ENCODE measurements at places on chromosomes 3 and 15.

- no peak for DNase-seq
Observed at GRCh38 chr15:33343275-33343674, 32.5 kb downstream of the RYR3 start.

- no peak for DNase-seq
Observed at GRCh38 chr3:46509661-46510187, 11.9 kb downstream of the RTP3 start.

DNA sequence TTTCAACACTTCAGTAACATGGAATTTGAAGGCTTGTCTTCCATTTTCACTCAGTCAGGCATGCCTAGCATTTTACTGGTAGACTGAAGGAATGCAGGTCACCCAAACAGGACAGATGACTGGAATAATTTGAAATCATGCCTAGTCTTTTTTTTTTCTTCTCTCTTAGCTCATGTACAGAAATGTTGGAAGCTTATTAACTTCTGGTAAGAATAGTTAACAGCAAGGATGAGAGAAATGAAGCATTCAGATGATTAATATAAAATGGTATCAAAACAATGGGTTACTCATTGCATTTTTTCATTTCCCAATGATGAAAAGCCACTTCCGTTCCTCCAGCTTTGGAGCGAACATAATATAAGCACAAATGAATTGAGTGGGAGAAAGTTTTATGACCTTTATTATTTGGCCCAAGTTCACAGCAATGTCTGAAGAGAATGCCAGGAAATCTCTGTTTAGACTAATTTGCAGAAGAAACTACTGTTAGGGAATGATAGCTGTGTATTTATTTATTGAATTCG, 431.6 kb upstream of the RASGRP1 start:
- DNase-seq, result no peak

DNA sequence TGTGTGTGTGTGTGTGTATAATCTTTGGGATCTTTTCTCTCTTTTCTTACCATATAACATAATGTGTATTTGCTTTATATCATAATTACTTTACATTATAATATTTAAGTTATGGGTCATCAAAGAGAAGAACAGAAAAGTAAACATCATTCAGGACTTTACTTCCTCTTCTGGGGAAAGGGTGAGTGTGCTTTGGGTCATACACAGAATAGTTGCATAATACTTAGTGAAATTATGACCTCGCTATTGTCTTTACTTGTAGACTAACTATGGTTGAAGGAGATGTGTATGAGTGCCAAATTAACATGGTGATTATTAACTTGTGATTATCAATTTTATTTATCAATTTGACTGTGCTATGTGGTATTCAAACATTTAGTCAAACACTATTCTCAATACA, 1086.9 kb downstream of the DIPK2A start:
- no peak for DNase-seq

DNA sequence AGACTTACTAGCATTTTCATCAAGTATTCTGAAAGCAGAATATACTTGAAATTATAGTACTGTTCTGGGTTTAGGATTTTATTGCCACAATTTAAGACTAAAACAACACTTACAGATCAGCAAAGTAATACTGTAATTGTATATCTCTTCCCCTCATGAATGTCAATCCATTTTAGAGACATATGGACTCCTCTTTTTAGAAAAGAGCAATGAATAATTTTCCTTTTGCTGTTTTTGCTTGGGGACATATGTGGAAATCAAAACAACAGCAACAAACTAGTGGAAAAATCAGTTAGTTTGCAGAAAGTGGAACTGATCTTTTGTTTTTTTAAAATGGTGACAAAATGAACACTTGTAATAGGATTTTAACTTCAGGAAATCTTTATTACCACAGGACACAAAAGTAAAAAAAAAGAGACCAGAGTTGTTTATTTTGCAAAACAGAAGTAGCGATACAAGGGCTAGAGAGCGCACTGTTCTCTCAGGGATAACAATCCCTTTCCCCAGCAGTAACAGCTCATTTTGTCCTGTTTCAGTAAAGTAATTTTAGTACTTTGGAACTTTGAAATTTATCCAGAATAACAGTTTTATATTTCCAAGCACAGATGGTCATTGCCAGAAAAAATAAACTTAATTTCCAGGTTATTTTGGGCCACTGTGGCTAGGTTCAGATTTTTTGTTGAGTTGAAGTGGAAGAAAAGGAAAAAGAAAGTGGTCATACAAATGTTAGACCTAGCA, 17.1 kb downstream of the LEKR1 start:
- no peak for DNase-seq

DNA sequence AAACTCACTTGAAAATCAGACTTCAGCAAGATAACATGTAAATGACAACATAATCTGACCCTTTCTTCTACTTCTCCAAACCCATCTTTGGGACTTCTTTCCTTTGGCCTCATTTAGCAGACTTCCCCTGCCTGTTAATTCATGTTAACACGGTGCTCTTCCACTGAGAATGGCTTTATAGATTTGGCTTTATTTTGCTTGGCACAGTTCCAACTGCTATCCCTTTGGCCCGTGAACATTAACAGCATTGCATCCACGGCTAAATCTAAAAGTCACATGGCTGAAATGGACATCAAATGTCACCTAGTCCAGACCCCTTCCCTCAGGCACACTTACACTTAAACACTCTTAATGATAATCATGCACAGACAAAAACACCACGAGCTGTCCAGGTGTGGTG, 3.8 kb downstream of the ZMAT3 start:
- DNase-seq, result no peak

DNA sequence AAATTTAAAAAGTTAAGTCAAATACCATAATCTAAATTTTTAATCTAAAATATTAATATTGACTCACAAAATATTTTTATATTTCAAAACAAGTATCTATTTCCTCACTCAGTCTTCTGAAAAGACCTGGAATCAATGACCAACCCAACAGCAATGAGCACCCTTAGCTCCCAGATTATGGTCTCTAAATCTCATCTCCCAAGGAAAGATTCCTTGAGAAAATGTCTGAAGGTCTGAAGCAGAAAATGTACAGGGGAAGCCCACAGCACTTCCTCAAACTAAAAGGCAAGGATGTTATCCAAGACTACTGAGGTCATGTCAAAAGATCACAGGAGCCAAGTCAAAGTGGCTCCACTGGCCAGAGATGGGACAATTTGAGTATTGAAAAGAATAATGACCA, 51.0 kb upstream of the SLCO2A1 start:
- DNase-seq, result no peak

GRCh38 chr3:20984594-20985205, 766.3 kb downstream of the ZNF385D start:
- no peak for DNase-seq

GRCh38 chr15:86347245-86347644, 267.6 kb downstream of the AGBL1 start:
- no peak for DNase-seq

DNA sequence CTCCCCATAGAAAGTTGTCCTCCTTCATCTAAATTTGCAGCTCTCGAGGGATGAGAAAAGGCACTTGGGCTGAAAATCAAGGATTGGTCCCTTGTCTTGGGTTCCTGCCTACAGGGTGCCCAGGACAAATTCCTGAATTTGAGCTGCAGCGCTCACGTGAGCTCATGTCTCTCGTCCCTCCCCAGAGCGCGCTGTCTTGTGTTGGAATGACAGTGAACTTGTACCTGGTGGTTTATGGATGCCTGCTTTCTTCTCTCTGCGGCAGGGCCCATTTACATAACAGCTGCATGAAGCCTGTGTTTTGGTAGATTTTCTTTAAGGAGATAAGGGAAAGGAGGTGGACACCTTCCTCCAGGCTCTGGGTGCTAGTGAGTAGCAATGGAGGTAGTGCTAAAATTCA, 4.3 kb downstream of the RYR3 start:
- DNase-seq, result no peak

DNA sequence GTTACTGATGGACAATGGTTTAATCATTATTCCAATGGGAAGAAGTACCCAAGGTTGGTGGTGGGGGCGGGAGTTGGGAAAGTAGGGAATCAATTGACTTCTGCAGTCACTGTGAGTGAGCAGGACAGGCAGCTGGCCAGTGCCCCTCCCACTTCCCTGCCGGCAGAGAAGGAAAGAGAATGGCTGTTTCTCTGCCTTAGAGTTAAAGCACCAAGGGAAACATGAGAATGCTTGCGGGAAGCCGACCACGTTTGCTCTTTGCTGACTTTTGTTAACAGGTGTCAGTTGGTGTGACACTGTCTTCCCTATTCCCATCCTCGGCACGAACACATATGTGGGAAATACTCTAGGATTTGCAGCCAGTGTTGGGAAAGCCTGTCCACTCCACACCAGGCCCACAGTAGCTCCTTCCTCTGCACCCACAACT, 33.5 kb upstream of the MFSD1 start:
- DNase-seq, result no peak

DNA sequence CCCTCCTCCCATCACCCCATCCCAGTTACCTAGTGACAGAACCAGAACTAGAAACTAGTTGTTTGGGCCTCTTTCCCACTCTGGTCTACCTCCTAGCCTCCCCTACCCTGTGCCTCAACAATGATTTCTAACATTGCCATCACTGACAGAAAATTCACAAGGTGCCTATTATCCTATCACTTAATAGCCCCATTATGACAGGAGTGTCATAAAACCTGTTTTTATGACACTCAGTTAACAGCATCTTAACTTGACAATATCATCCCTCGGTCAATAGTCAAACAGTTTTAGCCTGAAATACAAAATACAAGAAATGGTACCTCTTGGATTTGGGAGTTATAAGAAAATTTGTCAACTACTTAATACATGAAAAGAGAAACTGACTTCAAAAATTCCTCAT, 46.5 kb downstream of the ULK4 start:
- DNase-seq, result no peak

- no peak for DNase-seq
Observed at GRCh38 chr3:189368384-189368783, 196.6 kb downstream of the TPRG1 start.

- DNase-seq, result no peak
Observed at GRCh38 chr3:16143861-16144447, 30.5 kb upstream of the GALNT15 start.

DNA sequence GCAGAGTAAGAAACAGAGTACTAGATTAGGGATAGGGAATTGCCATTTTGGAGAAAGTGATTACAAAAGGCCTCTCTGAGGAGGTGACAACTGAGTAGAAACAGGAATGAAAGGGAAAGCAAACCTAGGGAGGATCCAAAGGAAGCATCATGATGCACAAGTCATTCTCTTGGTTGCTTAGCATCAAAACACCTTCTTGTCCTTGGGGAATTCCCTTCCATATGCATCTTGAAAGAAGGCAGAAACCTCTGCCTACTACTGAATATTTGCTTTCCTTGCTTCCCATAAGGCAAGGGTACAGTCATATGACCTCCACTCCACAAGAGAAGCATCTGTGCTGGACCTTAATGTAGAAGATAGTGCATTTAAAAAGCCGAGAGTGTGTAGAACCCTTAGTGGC, 24.1 kb downstream of the GABPB1 start:
- no peak for DNase-seq

DNA sequence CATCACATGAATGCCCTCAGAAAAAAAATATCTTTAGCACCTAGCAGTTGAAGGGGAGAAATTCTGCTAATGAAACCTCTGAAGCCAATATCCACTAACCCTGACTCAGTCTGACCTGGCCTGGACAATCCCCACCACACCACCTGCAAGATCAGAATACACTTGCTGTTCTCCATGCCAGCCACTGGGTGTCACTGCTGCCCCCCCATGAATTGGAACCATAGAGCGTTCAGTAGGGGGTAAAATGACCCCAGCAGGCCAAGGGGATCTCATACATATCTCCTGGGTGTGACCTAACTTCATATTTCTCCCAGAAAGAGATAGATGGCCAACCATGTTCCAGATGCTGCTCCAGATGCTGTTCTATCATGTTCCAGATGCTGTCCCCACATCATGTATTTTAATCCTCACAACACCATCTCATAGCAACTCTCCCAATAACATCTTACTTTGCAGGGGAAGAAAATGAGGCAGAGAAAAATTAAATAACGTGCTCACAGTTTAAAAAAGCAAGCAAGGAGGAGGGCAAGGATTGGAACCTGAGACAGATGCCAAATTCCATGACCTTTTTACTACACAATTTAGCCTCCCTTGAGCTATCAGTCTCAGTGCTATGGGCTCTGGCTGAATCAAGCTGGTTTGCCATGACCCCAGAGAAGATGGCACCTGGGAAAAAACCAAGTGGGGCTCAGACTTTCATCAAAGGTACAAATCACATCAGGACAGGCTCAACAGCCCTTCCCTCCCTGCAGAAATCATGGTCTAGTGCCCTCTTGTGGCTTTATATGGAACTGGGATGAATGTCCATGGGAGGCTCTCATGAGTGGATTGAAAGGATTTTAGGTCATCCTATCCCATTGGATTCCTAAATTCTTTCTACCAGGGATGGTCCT, 12.4 kb downstream of the NTRK3 start:
- peak; percentile 10 for DNase-seq

DNA sequence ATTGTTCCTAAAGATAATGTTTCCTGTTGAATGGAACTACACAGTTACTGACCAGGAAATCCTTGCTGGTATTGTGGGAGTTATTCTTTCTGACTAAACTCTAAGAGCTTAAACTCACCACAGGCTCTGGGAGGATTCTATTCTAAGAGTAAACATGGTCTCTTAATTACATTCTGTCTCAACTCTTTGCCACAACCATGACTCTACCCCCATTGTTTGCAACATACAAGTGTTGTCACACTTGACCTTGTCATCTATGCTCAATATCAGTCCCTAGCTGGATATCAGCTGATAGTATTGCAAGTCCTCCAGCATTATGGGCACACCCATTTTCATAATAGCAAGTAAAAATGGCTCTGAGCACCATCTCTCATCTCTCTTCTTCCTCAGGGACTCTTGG, 29.6 kb upstream of the SECISBP2L start:
- DNase-seq, result no peak

DNA sequence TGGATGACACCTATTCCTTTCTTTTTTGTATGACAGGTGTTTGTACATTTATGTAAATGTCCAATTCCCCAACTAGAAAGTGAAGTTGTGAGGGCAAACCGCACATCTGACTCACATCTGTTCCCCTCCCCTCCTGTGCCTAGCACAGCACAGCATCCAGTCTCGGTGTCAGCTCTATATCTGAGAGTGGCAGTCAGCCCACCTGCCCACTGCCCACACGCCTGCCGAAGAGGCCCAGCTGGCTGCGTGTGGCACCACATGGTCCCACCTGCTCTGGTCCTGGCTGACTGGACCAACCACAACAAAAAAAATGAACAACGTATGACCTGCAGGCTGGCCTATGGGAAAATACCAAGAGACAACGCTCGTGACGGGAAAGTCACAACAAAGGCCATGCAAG, 62.8 kb downstream of the XXYLT1 start:
- DNase-seq, result no peak

GRCh38 chr3:16511681-16512434, 1.6 kb downstream of the RFTN1 start:
- DNase-seq, result peak; percentile 83

DNA sequence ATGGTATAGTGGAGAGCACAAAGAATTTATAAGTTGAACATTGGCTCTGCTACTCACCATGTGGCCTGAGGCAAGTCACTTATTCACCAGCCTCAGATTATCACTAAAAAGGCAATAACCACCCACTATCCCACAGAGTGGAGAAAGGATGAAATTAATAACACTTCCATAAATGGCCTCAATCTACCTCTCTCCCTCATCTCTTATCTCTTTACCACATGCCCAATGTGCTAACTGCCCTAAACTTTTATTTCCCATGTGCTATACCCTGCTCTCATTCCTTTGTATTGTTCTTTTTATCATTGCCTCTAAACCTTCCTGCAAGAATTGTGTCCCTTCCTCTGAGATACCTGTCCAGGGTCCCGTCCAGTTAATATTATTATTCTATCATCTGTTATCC, 26.0 kb downstream of the SLC12A6 start:
- DNase-seq, result no peak

- DNase-seq, result no peak
Observed at GRCh38 chr3:13626396-13626795, 77.5 kb downstream of the FBLN2 start.
